ENCODE measurements at places on chromosomes 12 and 14.

DNA sequence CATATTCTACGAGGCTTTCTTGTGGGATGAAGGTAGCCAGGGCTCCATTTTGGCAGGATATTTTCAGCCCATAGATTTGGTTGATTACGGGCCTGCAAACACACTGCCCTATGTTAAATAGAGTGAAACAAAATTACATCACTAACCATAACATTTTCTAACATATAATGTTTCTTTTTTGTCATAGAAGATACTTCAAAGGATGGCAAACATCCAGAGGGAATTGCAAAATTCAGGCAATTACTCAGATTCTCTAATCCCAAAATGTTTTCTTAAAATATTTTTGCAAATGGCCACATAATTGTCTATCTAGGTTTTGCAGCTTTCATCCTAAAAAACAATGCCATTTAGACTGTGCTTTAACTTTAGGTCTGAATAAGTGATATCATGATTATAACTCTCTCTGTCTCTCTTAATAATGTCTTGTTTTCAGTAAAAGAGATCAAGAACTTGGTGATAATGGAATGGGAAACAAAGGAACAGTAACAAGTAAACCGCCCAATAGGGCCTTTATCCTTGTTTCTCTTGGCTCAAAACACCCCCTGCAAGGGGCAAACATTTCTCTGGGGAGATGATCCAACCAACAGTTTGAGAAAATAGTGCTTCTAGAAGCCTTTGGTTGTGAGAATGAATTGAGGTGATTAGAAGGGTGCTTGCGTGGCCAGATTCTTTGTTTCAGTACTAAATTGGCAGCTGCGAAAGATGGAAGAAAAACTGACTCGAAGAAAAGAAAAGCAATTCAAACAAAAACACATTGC, 54.4 kb upstream of the BTG1 start:
- no peak for DNase-seq

GRCh38 chr12:94710933-94711332, 60.6 kb upstream of the TMCC3 start:
- no peak for DNase-seq

- DNase-seq = no peak
Observed at GRCh38 chr12:7137908-7138307, 7.7 kb downstream of the CLSTN3 start.

DNA sequence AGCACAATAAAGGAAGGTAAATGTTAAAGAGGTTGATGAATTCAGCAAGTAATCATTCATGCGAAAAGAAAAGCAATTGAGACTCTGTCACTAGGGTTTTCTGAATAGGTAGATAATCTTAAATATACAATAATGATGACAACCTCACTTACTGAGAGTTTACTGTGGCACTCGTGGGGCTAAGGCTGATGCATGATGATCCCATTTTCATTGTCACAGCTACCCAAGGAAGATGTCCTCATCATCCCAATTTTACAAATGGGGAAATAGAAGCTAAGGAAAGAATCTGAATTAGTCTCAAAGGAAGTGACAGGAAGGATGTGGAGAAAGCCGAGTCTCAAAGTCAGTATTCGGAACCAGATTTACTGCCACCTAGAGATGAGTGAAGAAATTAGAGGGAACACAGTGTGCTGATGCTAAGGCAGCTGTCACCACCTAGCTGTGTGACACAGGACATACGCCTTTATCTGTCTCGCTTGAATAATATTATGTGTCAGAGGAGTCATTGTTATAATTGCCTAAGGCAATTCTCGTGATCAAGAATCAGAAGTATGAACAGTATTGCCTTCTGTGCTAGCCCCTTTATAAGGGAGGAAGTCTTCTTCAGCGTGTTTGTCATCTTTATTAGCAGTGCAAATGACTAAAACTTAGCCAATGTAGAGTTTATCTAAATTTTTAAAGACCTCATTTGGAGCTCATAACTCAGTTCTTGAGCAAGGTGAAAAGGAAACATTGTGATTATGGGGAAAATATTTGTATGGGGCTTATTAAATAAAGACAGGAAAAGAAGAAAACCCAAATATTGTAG, 63.2 kb downstream of the ERGIC2 start:
- DNase-seq = no peak

DNA sequence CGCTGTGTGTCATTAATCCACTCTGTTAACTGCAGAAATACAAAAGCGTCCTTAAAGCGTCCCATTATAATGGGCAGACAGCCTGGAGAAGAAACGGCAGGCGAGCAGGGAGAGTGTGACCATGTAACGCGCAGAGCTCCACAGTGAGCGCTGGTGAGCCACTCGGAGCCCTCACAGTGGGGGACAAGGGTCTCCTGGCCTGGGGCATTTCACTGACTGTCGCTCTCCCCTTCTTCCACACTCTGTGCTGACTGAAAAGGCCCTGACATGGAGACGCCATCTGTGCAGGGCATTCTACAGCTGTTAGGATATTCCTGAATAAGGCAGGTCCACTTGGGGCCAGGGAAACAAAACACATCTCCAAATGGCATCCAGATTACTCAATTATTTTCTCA, 24.2 kb downstream of the CCDC92 start:
- no peak for DNase-seq

GRCh38 chr14:106491851-106492250, 965.5 kb downstream of the TMEM121 start:
- no peak for DNase-seq

- DNase-seq = no peak
Observed at GRCh38 chr12:30135776-30136175, 352.0 kb upstream of the TMTC1 start.

DNA sequence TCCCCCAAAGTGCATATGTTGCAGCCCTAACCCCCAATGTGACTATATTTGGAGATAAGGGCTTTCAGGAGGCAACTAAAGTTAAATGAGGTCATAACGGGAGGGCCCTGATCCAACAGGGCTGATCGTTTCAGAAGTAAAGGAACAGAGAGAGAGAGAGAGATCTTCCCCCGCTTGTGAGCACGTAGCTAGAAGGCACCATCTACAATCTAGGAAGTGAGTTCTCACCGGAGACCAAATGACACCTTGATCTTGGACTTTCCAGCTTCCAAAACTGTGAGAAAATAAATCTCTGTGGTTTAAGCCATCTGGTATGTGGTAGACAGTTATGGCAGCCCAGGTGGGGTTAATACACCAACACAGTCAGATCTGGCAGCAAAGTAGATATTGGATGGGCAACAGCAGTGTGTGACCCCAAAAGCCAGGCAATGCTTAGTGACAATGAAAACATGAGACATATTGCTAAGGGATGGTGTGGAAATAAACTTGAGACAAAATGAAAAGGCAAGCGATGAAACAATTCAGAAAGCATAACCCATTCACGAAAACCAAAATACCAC, 147.2 kb upstream of the GSC start:
- no peak for DNase-seq

- no peak for DNase-seq
Observed at GRCh38 chr12:86104087-86104486, 152.1 kb downstream of the MGAT4C start.

DNA sequence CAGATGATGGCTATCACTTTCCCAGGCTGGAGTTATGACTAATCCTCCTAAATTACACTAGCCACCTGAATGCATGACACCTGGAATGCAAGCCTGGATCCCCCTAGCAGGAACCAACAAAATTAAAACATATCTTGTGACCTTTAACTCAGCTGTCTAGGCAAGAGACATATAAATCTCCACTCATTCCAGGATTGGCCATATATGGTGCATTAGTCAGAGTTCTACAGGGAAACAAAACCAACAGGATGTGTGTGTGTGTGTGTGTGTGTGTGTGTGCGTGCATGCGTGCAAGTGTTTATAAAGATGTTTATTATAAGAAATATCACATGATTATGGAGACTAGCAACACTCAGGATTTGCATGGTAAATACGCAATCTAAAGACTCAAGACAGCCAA, 212.8 kb downstream of the KIF21A start:
- no peak for DNase-seq

- DNase-seq = no peak
Observed at GRCh38 chr12:81949841-81950308, 190.7 kb upstream of the PPFIA2 start.

DNA sequence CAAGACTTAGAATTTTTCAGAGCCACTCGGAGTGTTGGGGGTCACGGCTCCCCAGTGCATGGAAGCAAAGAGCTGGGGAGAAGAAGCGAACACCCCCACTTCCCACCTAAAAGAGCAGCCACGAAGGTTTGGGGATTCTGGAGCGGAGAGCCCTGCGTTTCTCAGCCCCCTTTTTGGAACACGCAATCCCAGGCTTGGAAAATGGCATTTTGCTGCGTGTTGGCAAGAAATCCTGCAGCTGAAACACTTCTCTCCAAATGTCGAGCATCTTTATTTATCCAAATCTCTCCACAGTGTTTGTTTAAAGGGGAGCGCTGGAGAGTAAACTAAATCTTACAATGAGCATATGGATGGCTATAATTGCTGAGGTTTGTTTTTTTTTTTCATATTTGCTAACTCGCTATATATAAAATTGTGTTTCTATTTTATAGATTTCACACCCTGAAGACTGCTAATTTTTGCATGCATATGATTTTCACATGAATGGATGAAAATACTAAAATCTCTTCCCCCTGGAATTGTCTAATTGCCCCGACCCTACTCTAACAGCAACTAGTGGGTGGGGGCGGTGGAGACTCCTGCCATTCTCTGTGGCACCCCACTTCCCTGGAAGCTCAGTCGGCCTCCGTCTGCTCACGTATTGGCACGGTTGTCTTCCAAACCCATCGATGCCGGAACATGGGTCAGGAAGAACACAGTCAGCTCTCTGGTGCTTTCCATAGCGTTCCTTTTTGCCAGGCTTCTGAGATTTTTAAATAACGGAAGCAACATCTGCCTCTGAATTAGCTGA, 120.5 kb downstream of the GCH1 start:
- no peak for DNase-seq

- no peak for DNase-seq
Observed at GRCh38 chr14:80924365-80925103, 17.0 kb downstream of the CEP128 start.

GRCh38 chr14:68394764-68395143, 398.1 kb downstream of the ZFP36L1 start:
- no peak for DNase-seq

GRCh38 chr14:72118841-72119240, 186.6 kb downstream of the RGS6 start:
- DNase-seq = no peak

DNA sequence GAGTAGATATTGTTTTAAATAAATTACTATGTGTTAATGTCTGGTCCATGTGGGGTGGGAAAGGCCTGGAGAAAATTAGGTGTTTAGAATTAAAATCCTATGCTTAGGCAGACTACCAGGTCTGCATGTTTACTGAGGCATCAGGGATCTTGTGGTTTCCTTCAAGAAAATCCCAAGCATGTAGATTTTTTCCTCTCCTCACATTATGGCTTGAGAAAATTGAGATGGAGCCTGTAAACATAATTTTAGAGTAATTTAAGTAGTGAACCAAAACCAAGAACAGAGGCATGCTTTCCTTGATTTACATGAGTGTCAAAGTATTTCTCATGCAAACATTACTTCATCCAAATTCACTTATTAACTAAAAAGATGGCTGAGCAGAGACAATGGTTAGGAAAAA, 823.7 kb downstream of the AACS start:
- DNase-seq = no peak

- no peak for DNase-seq
Observed at GRCh38 chr14:65170768-65171507, 68.6 kb upstream of the MAX start.

GRCh38 chr12:18422871-18423270, 161.6 kb downstream of the PIK3C2G start:
- DNase-seq = no peak

DNA sequence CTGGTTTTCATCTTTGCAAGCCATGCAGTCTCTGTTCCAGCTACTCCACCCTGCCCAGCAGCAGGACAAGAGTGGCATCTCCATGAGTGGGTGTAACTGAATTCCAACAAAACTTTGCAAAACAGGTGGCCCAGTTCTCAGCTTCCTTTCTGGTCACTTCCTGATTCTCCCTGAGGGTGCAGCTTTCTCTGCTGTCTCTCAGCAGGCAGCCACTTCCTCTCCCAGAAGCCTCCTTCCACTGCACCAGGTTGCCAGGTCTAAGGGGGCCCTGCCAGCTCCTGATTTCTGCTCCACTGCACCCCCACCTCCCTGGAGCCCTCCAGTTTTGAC, 341.0 kb upstream of the FKBP4 start:
- no peak for DNase-seq

DNA sequence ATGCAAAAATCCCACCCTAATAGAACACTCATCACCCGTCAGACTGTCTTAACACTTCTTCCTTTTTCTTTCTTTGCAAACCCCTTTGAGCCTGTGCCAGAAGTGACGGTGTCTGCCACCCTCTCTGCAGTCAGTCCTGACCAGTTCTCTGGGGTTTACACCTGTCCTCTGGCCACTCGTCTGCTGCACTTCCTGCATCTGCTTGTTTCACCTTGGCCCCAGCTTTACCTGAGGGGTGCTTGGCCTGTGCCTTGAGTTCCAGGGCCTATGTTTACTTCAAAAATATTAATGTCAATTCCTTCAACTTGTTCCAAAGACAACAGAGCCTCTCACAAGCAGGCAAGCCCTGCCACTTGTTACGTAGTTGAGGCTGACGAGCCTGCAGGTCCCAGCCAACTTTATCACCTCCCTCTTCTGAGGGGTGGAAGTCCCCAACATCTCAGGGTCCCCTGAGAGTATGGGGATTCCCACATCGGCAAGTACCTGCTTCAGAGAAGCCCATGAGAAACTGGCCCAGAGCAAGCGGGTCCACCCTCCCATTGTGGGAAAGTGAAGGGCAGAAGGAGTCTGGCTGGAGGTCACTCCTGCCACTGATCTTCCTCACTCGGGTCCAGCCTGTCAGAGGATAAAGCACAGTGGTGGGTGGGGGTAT, 205.4 kb downstream of the DAD1 start:
- no peak for DNase-seq

DNA sequence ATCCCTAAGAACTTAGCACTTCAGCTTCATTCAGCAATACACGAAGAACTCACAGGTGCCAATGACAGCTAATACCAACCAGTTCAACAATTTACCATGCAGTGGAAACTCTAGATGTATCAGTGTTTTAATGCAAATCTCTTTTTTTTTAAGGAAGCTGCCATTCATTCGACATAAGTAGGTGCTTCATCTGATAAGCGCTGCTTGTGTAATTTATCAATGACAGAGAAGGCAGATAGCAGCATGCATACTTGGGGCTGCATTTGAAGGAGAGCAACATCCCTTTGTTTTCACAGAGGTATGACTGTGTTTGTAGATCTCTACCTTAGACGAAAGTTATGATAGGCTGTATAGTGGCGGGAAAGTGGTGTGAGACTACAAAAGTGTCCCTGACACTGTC, 977.1 kb downstream of the AACS start:
- no peak for DNase-seq

- DNase-seq = peak; percentile 54
Observed at GRCh38 chr14:61140872-61141271, 140.3 kb downstream of the TMEM30B start.

DNA sequence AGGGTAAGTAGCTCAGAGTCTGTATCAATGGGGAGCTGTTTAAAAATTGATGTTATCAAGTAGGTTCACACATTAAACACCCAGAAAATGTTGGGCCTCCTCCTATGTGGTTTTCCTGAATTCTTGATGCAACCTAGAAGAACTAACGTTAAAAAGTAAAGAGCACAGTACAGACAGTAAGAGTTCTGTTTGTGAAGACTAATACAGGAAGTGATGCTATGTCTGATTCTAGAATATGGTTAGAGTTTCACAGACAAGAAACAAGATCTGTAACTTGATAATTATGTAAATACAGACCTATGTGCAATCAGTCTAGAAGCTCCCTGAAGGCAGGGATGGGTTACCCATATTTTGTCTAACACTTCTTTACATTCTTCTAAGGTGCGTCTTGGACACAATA, 214.9 kb upstream of the BTG1 start:
- DNase-seq = no peak

Data from HS-5 (cell line).